ENCODE measurements at places on chromosomes 16 and 17.

DNA sequence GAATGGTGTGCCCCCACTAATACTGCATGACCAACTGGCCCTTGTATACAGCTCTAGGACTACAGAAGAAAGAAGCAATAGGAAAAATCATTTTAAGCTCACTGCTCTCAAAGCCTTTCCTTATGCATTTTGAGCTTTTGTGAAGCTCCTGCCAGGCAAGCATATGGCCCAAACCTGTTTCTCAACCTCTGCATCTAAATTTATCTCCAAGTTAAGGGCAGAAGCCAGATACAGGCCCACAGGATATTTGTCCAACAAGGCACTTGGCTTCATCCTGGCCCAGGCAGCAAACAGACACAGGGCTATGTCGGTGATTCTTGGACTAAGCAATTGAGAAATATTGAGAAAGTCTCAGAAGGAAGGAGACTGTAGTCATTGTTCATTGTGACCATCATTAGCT lies 43.9 kb downstream of the CCT6B start:
- no peak for DNase-seq

- DNase-seq, result no peak
These were observed 43.4 kb downstream of the ENGASE start for GRCh38 chr17:79117905-79118487.

DNA sequence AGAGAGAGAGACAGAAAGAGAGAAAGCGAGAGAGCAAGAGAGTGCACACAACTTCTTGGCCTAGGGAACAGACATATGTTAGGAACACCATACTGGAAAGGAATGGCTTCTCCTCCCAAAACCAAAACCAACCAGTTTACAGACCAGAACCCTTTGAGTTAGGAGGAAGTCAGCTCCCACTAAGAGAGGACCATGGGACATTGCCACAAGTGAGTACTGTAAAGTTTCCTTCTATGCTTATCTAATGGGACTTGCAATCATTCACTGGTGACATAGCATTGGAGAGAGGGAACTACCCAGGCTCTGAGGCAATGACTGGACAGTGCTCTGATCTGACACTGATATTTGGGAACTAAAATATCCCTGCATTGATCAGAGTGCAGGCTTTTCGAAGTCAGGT lies 32.4 kb downstream of the TBC1D3B start:
- no peak for DNase-seq

DNA sequence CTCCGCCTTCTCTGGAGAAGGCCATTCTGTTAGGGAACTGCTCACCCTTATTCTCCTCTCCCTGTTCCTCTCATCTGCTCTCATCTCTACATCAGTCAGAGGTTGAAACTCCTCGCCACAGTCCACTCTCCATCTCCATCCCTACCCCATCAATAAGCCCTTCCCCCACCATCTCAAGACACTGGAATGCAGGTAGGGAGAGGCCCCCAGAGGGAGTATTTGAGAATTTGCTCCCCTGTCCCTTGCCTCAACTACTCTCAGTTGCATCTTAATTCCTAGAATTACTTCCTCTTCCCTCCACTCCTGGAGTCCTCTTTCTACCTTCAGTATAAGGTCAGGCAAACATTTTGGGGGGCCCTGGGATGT lies 2.0 kb upstream of the AATF start:
- DNase-seq, result no peak

GRCh38 chr16:28260193-28260592 lies 32.1 kb upstream of the SBK1 start:
- no peak for DNase-seq

DNA sequence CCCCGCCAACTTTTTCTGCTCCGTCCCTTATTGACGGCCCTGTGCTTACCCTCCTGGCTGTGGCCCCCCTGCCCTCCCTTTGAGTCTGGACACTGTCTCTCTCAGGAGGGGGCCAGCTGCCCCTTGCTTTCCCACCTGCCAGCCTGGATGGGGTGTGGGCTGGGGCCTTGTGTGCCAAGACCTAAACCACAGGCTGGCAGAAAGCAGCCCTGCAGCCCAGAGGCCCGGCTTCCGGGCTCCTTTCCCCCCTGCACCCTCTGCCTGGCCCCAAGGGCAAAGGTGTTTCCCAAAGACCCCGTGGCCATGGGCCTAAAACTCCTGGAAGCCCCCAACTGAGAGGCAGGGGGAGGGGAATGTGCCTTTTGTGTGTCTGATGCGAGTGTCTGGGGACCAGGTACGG lies 17.5 kb downstream of the GPT2 start:
- DNase-seq, result no peak

DNA sequence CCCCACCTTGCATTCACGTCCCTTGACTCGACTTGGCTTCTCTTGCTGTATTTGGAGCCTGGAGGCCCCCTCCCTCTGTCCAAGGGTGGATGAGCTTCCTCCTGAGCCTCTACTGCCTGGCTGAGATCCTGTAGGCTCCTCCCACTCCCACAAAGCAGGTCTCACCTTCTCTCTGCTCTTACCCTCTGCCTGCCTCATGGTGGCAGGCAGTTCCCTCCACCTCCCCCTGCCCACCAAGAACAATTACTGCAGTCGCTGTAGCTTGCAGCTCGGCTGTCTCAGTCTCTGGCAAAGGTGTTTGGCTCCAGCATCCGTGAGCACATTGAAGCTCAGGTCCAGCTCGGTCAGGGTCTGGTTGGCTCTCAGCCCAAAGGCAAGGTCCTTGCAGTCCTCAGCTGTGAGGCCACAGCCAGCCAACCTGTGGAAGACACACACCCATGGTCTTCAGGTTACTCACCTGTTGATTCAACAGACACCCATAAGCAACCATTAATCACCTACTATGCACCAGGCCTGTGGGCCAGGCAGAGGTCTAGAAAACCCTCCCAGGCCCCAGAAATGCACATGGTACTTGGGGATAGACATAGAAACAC lies 42.6 kb downstream of the NLRP1 start:
- DNase-seq, result no peak

GRCh38 chr16:48435906-48436305 lies 50.7 kb upstream of the SIAH1 start:
- DNase-seq, result no peak

GRCh38 chr16:54072237-54072636 lies 214.3 kb downstream of the IRX3 start:
- no peak for DNase-seq

DNA sequence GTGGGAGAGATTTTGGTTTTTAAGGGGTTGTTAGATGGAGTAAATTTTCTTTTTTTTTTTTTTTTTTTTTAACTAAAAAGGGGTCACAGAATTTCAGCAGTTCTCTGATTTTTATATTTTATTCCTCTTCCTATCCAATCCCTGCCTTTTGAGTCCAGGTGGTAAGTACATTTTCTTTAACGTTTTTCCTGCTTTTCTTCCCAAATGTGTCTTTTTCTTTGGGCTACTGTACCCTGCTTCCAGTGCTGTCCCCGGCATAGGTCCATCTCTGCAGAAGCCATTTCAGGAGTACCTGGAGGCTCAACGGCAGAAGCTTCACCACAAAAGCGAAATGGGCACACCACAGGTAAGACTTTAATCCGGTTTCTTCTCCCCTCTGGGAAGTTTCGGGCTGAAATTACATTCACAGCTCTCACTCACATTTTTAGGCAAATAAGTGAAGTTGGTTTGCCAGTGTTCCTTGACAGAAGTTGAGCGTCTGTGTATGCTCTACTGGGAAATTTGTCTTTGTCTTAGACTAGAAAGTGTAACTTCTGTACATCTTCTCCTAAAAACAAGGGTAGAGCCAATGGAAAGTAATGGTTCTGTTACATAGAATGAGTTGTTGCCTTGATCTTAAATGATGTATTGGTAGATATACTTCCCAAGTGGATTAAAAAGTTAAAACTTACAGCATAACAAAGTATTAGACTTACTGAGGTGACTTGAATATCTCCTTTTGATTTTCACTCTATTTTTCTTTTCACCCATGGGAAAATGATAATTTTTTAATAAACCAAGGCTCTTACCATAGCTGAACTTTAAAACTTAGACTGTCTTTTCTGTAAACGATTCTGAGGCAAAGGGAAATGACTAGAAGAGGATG lies 54.5 kb downstream of the TUBD1 start:
- no peak for DNase-seq

Data from stimulated activated CD4-positive, alpha-beta T cell treated with anti-CD3 and anti-CD28 coated beads, Interleukin-12 subunit alpha, Interleukin-12 subunit beta, amount 100 ng/mL, for 24 hours (primary cell).